GM23338 (cell line): ENCODE measurements at places on chromosomes 6 and 20. TPM values are rescaled to one million over a fixed set of nuclear protein-coding genes. Genes with fewer than 3 reads are reported as not detected.

Gene ABCF1
- 85.8 and 92.6 TPM in 2 replicates for total RNA-seq

DNA sequence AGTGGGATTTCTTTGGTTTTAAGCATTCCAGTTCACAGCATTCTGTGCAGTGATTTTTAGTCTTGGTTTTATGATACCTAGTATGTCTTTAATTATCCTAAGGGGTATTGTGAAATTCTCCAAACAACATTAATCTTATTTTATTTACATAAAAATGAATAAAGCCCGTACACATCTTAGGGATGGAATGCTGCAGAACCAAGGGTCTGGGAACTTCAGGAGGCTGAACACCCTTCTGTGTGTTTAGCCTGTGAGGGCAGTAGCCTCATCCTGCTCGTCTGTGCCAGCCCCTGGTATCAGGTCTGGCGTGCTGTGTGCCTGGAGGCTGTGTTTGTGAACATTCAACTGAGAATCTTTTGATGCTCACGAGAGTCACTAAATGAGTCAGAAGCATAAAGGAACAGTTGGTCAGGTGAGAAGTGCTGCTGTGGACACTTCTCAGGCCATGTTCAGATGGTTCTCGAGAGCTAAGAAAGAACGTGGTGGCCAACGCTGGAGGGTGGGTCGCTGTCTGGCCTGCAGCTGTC is 25.2 kb upstream of the C20orf204 start:
- no peaks in the 10 kb centered on the region for H3K4me1 ChIP-seq
- no peak overlapping the region for H3K27ac ChIP-seq
- no peak overlapping the region for H3K4me3 ChIP-seq
- no peaks in the 10 kb centered on the region for H3K27me3 ChIP-seq
- no peak for DNase-seq

- no peak overlapping the region for H3K4me3 ChIP-seq
- no peaks in the 10 kb centered on the region for H3K4me1 ChIP-seq
- 0 out of 2 replicates have a peak, but pooled peaks cover 6% of the 10 kb centered on the region for H3K36me3 ChIP-seq
- no peak for DNase-seq
- H3K27ac ChIP-seq = no peak overlapping the region
These were observed 656.8 kb upstream of the CHD6 start for GRCh38 chr20:42274986-42275385.

DNA sequence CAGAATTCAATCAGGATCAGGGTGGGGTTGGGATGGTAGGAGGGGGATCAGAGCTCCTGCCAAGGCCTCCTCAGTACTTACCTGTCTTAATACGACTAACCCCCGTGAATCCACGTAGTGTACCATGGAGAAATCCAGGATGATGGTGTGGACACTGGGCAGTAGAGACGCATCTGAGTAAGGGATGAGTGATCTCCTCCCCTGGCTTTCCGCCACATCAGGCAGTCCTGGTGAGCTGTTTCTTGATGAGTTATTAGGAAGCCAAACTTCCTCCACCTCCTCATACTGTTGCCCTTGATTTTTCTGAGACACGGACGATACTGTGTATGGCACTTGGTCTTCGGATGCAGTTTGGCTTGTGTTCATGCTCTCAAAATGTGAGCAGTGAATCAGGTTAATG is 34.2 kb upstream of the SRPK1 start:
- H3K4me3 ChIP-seq = no peak overlapping the region
- no peak overlapping the region for H3K27ac ChIP-seq
- H3K4me1 ChIP-seq = peaks cover 6% of the 10 kb centered on the region; the same call in 1 of the 2 replicates
- no peak for DNase-seq

- H3K4me1 ChIP-seq = 0 out of 2 replicates have a peak, but pooled peaks cover 6% of the 10 kb centered on the region
- H3K27me3 ChIP-seq = no peaks in the 10 kb centered on the region
- no peak overlapping the region for H3K4me3 ChIP-seq
- H3K27ac ChIP-seq = no peak overlapping the region; the same call in 1 of the 2 replicates
- H3K36me3 ChIP-seq = no peaks in the 10 kb centered on the region
These were observed 355.0 kb upstream of the MAP3K7 start for GRCh38 chr6:90941885-90942284.

GRCh38 chr20:2563116-2563515 is 26.7 kb downstream of the TMC2 start:
- peaks cover 36% of the 10 kb centered on the region for H3K27me3 ChIP-seq
- DNase-seq = no peak
- H3K4me1 ChIP-seq = no peaks in the 10 kb centered on the region
- no peaks in the 10 kb centered on the region for H3K36me3 ChIP-seq
- H3K4me3 ChIP-seq = no peak overlapping the region

GRCh38 chr20:36084897-36085613 is 69.5 kb upstream of the EPB41L1 start:
- H3K27ac ChIP-seq = no peak overlapping the region
- H3K36me3 ChIP-seq = no peaks in the 10 kb centered on the region
- H3K27me3 ChIP-seq = no peaks in the 10 kb centered on the region
- DNase-seq = no peak
- no peak overlapping the region for H3K4me3 ChIP-seq
- H3K4me1 ChIP-seq = peaks cover 14% of the 10 kb centered on the region
